ENCODE measurements at places on chromosomes 3 and 15. TPM values are rescaled to one million over a fixed set of nuclear protein-coding genes. Genes with fewer than 3 reads are reported as not detected.

DNA sequence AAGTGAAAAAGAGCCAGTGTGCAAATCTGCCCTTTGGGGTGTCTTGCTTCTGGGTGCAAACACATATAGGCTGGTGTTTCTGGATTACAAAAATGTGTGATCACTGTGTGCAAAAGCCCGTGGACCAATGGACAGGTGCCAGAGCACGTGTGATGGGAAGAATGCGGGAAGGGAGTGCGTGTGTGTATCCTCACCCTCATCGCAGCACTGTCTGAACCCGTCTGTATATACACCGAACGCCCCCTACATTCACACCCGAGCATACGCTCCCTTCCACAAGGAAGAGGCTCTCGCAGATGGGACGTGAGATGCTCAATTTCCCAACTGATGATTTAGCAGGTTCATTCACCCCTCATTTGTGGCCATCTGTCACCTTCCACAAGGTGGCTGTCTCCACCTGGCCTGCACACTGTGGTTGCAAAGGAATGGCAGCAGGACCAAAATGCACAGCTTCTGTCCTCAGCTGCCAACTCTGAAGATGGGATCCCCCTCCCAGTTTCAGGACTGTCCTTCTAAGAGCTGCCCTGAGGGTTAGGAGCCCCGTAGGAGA is 19.4 kb upstream of the SLC6A1 start:
- DNase-seq, result no peak
- no peaks in the 10 kb centered on the region for H3K27me3 ChIP-seq
- no peaks in the 10 kb centered on the region for H3K36me3 ChIP-seq
- H3K27ac ChIP-seq, result no peak overlapping the region
- no peaks in the 10 kb centered on the region for H3K4me1 ChIP-seq
- no peak overlapping the region for H3K4me3 ChIP-seq

- no peaks in the 10 kb centered on the region for H3K4me1 ChIP-seq
- H3K4me3 ChIP-seq, result no peak overlapping the region
- no peaks in the 10 kb centered on the region for H3K36me3 ChIP-seq
- H3K27me3 ChIP-seq, result no peaks in the 10 kb centered on the region
Measured at GRCh38 chr3:179969525-179969924, 67.2 kb downstream of the PEX5L start.

GOLGA6L10 gene
- 1.2 TPM for total RNA-seq

DNA sequence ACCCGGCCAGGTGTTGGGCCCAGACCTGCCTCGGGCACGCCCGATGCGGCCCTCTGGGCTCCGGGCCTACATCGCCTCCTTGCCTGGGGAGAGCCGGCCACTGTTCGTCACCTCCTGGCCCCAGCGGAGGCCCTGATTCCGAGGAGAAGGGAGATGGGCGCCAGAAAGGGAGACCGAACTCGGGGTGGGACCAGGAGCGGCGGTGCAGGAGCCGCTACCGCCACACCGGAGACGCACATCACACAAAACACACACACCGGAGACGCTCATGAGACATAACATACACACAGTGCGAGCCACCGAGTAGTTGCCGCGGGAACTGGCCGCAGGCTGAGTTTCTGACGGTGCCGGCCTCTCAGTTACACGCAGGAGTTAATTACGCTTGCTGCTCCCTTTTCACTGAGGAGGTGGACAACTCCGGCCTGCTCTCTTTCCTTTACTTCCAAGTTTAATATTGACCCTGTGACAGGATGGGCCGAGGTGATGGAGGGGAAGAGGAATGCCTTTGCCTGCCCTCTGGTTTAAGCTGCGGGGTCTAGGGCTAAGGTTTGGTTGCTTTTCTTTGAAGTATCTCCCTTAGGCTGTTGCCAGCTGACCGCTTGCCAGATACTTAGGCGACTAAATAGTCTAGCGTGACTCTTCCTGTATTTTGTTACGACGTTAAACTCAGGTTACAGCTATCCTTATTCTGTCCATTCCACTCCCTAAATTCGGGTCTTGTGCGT is 570 bp downstream of the PCNP start:
- H3K27ac ChIP-seq, result peak overlapping the region; percentile 96
- H3K36me3 ChIP-seq, result peaks cover 13% of the 10 kb centered on the region
- H3K27me3 ChIP-seq, result no peaks in the 10 kb centered on the region
- peaks cover 14% of the 10 kb centered on the region for H3K4me1 ChIP-seq
- H3K4me3 ChIP-seq, result peak overlapping the region; percentile 82

BTLA gene
- total RNA-seq, result 0.59 TPM

ALS2CL gene
- 0.07 TPM for total RNA-seq

Data from natural killer cell (primary cell).